Mononuclear cell (primary cell): ENCODE measurements at places on chromosomes 11 and 22. TPM values are rescaled to one million over a fixed set of nuclear protein-coding genes. Genes with fewer than 3 reads are reported as not detected.

The BTBD18 gene
- total RNA-seq = not detected

The OSM gene
- total RNA-seq = 240 TPM

The YPEL4 gene
- total RNA-seq = 1.3 TPM

The NLRP6 gene
- 9.7 TPM for total RNA-seq

The HEPN1 gene
- not detected for total RNA-seq

The CD3G gene
- 49.7 TPM for total RNA-seq

The CAVIN3 gene
- total RNA-seq = 1.8 TPM
